ENCODE measurements at places on chromosomes 12 and 14.

DNA sequence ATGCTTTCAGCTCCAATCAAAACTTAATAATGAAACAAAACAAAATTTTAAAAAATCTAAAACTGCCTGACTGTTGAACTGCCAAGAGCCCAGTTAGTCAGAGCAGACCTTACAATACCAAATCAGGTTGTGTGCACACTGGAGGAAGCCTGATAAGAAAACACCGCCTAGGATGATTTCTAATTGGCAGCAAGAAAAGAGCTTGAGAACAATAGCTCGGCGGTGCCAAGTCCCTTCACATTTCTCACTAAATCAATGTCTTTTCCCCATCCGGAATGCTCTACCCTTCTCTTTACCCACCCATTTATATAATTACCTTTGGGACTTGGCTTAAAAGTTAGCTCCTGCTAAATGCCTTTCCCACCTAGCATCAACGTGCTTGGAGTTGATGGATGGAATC lies 256.7 kb downstream of the C12orf75 start:
- DNase-seq: no peak

GRCh38 chr14:76720382-76720813 lies 40.9 kb upstream of the VASH1 start:
- no peak for DNase-seq

DNA sequence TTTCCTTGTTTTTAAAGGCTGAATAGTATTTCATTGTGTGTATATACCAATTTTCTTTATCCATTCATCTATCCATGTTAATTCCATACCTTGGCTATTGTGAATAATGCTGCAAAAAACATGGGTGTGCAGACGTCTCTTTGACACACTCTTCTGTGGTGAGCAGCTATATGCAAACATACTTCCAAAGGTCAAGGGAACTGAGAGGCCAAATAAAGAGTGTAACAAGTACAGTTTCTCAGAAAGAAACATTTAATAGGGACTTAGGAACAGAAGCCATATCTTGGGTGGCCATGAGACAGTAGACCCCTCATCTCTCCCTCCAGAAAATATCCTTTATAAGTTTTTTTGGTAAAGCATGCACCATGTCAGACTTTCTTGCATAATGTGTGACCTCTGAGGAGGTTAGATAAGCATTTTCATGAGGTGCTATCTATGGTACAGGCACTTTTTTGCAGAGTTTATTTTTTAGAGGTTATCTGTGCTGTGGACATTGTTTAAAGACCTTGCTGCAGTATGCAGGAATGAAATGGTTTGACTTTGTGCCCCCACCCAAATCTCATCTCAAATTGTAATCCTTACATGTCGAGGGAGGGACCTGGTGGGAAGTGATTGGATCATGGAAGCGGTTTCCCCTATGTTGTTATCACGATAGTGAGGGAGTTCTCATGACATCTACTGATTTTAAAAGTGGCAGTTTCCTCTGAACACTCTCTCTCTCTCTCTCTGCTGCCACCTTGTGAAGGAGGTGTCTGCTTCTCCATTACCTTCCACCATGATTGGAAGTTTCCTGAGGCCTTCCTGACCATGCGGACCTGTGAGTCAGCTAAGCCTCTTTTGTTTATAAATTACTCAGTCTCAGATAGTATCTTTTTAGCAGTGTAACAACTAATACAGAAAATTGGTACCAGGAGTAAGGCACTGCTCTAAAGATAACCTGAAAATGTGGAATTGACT lies 1202.3 kb downstream of the GALC start:
- DNase-seq: no peak

- no peak for DNase-seq
These were observed 559 bp upstream of the LMBR1L start for GRCh38 chr12:49111206-49111605.

DNA sequence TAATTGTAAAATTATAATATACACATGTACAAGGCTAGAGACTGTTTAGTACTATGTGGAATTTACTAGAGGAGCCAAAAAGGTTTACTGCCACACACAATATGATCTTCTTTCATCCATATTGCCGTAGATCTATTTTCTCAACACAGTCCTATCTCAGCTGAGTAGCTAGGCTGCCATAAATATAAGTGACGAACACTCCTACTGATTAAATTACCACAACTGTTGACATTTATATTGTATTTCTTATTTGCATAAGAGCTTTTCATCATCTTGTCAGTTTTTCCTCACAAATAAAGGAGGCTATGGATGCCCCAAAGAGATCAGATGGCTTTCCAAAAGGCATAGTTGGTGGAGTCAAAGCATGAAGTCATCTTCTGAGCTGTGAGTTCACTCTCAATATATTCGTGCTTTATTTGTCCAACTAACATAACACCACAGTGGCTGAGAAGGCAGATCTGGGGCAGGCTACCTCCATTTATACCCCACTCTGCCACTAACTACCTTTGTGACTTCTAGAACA lies 78.6 kb downstream of the CCDC59 start:
- no peak for DNase-seq

DNA sequence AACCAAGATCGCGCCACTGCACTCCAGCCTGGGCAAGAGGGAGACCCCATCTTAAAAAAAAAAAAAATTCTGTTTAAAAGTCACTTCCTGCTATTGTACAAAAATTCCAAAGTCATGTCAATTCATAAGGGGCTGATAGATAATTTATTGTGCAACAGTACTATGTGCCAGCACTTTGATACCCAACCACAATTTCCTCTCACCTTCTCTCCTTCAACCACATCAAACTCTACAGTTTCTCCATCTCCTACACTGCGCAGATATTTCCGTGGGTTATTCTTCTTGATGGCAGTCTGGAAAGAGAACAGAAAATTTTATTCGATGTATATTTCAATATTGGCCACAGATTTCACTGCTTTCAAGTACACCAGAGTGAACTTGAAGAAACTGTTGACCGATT lies 7.6 kb downstream of the YBX3 start:
- no peak for DNase-seq

DNA sequence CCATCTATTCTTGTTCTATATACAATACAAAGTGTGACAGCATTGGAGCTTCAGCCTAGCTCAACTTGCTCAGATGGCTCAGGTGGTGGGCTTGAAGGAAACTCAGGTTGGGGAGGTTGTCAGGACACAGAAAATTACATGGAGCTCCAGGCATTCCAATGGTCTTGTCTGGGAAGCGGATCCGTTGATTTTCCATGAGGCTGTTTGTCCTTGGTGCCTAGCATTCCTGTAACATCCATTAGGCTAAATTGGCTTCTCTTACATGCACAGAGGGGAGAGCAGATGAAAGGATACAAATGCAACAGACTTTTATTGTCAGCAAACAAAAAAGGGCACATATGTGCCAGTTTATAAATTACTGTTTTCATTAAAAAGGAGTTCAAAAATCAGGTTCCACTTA lies 75.5 kb upstream of the OTX2 start:
- no peak for DNase-seq

GRCh38 chr12:125032466-125033152 lies 32.6 kb upstream of the AACS start:
- DNase-seq: no peak

- DNase-seq: no peak
These were observed 87.2 kb upstream of the FGD4 start for GRCh38 chr12:32312049-32312670.

GRCh38 chr14:71441126-71441525 lies 491.1 kb upstream of the RGS6 start:
- DNase-seq: no peak

GRCh38 chr14:101182476-101182875 lies 279.0 kb upstream of the RTL1 start:
- DNase-seq: no peak

- no peak for DNase-seq
These were observed 122.3 kb downstream of the PTPRR start for GRCh38 chr12:70798016-70798783.

GRCh38 chr12:86226481-86226880 lies 29.7 kb downstream of the MGAT4C start:
- no peak for DNase-seq

DNA sequence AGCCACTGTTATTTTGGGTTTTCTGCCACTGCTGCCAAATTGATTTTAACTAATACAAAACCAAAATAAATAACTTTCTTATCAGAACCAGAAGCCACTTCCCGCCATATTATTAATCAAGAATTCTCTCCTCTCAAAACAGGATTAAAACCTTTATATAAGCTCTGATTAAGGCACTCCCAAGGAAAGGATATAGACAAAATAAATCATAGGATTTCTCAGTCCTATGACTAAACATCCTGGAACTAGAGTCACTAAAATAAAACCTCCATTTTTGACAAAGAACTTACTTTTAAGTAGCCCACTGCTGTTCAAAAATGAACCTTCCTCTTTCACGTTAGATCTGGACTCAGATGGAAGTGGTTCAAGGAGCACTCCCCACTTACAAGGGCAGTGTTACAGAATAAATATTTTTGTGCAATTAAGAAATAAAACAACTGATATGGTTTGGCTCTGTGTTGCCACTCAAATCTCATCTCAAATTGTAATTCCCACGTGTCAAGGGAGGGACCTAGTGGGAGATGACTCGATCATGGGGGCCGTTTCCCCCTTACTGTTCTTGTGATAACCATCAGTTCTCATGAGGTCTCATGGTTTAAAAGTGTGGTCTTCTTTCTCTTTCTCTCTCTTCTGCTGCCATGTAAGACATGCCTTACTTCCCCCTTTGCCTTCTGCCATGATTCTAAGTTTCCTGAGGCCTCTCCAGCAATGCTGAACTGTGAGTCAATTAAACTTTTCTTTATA lies 26.4 kb downstream of the GXYLT1 start:
- DNase-seq: no peak

GRCh38 chr14:34646570-34647255 lies 16.8 kb upstream of the SNX6 start:
- DNase-seq: no peak

DNA sequence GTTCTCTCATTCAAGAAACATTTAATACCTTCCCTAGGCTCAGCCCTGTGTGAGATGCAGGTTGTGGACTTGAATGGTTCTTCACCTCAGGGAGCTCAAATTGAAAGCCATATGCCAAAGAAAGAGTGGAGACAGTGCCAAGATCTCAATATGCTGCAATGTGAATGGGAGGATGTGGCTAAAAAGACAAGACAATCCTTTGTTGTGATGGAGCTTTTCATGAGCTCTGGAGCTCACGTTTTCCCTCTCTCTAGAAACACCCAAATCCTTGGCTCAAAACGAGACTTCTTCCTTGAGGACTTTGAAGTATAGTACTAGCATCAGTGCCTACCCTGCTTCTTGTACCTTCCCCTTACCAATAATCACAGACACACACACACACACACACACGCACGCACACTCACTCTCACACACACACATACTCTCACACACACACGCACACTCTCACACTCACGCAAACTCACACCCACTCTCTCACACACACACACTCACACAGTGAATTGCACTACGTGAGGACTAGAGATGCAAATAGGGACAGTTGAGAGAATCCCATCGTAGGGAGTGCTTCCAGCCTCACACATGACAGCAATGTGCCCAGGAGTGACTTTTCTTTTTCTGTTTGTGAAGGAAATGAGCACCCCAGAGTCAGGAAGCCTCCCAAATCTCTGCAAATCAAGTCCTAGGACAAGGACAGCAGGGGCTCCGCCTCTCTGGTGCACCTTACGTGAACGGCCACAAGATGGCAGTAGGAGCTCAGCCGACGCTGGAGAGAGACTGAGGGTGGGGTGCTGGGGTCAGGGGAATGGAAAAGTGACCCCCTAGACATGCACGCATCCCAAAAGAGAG lies 231.4 kb downstream of the PCNX1 start:
- peak; percentile 18 for DNase-seq

DNA sequence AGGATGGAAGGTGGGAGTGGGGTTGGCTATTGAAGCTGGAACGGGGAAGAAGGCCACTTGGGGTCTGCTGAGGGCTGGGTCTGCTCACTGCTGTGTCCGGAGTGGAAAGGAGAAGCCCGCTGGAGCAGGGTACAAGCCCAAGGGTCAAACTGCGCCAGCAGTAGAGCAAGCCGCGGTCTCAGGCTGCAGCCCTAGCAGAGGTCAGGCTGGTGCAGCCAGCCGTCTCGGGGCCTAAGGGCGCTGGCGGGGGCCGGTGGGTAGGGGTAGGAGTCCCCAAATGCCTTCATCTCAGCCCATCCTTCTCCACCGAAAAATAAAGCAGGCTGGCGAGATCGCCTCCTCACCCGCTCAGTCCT lies 718 bp upstream of the JDP2 start:
- no peak for DNase-seq

DNA sequence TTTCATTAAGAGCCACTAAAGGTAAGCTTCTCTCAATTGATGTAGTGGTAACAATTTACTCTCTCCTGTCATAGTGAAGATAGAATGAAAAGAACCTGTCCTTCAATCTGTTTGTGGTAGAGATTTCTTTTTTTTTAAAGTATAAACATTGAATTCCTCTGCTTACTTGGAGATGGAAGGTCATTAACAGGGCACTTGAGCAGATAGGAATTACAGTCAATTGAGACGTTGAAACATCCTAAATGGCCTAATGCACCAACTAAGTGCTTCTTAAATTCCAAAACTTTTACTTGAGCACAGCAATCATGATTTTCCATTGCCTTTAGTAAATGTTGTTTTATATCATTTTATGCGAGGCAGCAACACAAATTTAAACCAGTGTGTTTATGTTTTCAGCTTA lies 241.4 kb downstream of the FOXG1 start:
- DNase-seq: no peak

DNA sequence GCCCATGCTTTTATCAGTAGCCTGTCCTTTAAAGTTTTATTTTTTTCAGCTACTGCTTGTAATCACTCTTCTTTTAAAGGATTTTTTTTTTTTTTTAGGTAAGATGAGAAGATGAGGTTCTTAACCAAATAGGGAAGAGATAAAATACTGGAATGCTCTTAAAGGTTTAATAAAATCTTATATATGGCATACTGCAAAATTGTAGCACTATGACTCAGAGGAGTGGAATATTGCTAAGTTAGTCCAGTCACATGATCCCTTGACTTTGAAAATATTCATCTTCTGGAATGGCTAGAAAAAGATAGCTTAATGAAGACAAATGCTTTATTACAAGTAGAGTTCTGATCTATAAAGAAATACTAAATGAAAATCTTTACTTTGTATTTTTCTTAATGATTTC lies 116.6 kb downstream of the NAV3 start:
- no peak for DNase-seq

DNA sequence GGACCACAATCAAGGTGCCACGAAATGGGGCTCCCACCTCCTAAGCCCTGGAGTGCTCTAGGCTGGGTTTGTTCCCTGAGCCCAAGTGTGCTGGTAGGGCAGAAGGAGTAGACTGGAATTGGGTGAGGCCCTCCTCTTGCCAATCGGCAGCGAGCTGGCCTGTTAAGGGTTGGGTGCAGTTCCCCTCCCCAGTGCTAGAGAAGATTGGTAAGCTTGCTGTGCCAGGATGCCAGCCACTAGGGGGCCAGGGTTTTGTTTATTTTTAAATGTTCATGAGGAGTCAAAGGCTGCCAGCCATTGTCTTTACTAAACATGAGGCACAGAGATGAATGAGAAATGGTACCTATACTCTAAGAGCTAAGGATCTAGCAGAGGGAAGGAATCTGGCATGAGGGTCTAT lies 79.7 kb downstream of the SPTB start:
- DNase-seq: no peak

Measured in stimulated activated CD4-positive, alpha-beta T cell treated with anti-CD3 and anti-CD28 coated beads, TNF-alpha, amount 100 ng/mL, for 4 hours (primary cell).